ENCODE measurements at places on chromosomes 6 and 20. TPM values are rescaled to one million over a fixed set of nuclear protein-coding genes. Genes with fewer than 3 reads are reported as not detected.

GRCh38 chr6:24919056-24919892 lies 16.5 kb downstream of the RIPOR2 start:
- no peak for DNase-seq

The NOX3 gene
- total RNA-seq = not detected

- DNase-seq = no peak
Observed at GRCh38 chr6:149449831-149450678, 34.8 kb downstream of the ZC3H12D start.

DNA sequence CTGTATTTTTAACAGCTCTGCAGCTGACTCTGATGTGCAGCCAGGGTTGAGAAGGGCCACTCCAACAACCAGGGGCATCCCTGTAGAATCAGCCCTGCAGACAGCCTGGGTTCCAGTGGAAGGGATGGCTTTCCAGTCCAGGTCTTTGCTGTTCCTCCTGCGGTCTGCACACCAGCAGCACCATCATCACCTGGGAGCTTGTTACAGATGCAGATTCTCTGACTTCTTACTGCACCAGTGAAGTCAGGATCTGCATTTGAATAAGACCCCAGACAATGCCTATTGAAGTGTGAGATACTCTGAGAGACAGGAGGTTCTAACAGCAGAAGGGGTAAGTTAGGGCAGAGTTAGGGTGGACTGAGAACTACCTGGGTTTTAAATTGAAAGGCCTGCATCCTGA lies 151.3 kb downstream of the F13A1 start:
- no peak for DNase-seq

DNA sequence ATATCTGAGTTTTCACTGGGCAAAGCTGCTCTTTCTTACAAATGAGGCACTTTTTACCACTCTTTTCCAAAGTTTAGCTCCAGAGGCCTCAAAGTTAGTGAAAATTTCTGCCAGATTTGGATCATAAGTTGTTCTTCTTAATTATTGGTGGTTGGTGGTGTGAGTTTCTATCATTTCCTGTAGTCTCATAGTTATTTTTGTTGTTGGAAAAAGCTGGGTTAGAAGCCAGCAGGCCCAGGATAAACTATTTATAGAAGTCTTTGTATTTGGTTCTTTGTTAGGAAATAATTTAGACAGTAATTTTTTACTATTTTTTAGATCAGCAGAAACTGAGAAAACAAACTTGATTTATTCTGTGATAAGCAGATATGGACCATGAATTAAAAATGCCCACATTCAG lies 10.6 kb downstream of the PFDN4 start:
- DNase-seq = no peak

Data from mesenteric fat pad (tissue), 1 donor.